ENCODE measurements at places on chromosomes 1 and 21. TPM values are rescaled to one million over a fixed set of nuclear protein-coding genes. Genes with fewer than 3 reads are reported as not detected.

SLC2A1 gene
- total RNA-seq, result 117 TPM

NTMT2 gene
- not detected for total RNA-seq

IL20 gene
- total RNA-seq, result not detected

HEYL gene
- 4.0 TPM for total RNA-seq

SELL gene
- 0.08 TPM for total RNA-seq

PROK1 gene
- not detected for total RNA-seq

RNF223 gene
- 0.18 TPM for total RNA-seq

GPR161 gene
- total RNA-seq, result 18.0 TPM

UTS2 gene
- total RNA-seq, result not detected

HOOK1 gene
- 0.12 TPM for total RNA-seq

C1orf210 gene
- not detected for total RNA-seq

CR1L gene
- total RNA-seq, result not detected

PRKAA2 gene
- total RNA-seq, result 2.0 TPM

AADACL3 gene
- total RNA-seq, result not detected

PDPN gene
- total RNA-seq, result not detected

LRRC38 gene
- total RNA-seq, result 0.06 TPM

PKP1 gene
- total RNA-seq, result 0.08 TPM

GPA33 gene
- not detected for total RNA-seq

TEKT2 gene
- not detected for total RNA-seq

POGK gene
- total RNA-seq, result 28.3 TPM

SPATA45 gene
- total RNA-seq, result 0.42 TPM

RGS1 gene
- not detected for total RNA-seq

KIF2C gene
- total RNA-seq, result 36.7 TPM

GPR3 gene
- total RNA-seq, result 1.7 TPM

LRRC71 gene
- total RNA-seq, result 0.08 TPM

KRTAP21-2 gene
- total RNA-seq, result not detected

PODN gene
- total RNA-seq, result not detected

S100A14 gene
- total RNA-seq, result 0.46 TPM

S1PR1 gene
- 0.22 TPM for total RNA-seq

WDR64 gene
- total RNA-seq, result not detected

SPATA17 gene
- 3.0 TPM for total RNA-seq

IRF6 gene
- total RNA-seq, result 0.21 TPM

TMIGD3 gene
- not detected for total RNA-seq

AGRN gene
- total RNA-seq, result 117 TPM

KCNN3 gene
- total RNA-seq, result 0.02 TPM

NBPF20 gene
- total RNA-seq, result 3.0 TPM

KCNAB2 gene
- 8.5 TPM for total RNA-seq

SLC66A1 gene
- 21.5 TPM for total RNA-seq

FCRL3 gene
- total RNA-seq, result not detected

S100B gene
- not detected for total RNA-seq

ADAMTSL4 gene
- 2.8 TPM for total RNA-seq

AUNIP gene
- 9.4 TPM for total RNA-seq
